GM23338 (cell line): ENCODE measurements at places on chromosomes 1 and 21. TPM values are rescaled to one million over a fixed set of nuclear protein-coding genes. Genes with fewer than 3 reads are reported as not detected.

DNA sequence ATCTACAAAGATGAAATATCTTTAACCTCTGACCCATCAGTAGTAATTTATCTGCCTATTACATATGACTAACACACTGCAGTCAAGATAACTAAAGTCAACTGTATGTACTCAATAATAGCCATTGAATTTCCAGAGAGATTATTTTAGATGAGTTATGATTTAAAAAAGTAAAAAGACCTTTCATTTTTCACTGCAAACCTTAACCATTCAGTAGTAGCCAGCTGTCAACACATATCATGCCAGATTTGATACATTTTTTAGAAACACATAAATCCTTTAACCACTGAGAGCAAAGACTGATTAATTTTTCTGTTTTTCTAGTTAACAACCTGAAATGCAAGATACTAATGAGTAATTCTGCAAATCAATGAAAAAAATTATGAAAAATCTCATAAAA lies 31.0 kb downstream of the PALMD start:
- no peak for DNase-seq

DNA sequence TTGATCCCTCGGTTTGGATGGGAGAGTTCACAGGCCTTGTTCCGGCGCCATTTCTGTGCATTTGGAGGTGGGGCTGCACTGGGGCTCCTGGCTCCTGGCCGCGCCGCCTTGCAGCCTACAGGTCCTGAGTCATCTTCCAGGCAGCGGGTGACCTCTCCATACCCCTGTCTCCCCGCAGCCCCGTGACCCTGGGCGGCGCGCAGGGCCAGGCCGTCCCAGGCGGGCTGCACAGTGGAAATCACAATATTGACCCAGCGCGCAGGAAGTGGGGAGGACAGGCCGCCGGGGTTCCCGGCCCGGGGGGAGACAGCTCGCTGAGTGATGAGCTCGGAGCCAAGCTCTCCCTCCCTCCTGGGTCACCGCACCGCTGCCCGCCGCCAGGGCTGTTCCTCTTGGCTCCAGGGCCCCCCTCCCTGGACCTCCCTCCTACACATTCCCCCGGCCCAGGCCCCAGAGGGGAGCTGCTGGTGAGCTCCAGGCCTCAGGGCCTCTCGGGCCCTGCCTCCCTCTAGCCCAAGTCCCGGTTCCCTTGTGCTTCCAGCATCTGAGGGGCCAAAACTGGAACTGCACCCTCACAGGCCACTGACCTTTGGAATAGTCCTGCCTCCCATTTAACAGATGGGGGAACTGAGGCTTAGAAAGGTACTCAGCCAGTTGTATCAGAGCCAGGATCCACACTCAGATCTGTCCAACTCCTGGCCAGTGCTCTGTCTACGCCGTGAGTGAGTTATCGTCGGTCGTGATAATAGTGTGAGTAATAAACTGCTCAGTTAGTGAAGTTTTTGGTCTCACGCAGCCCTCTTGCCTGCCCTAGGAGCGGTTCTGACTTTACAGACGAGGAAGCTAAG lies 142.9 kb upstream of the WNT4 start:
- DNase-seq: no peak

- DNase-seq: no peak
Observed at GRCh38 chr1:159122005-159122621, 45.5 kb upstream of the AIM2 start.

RGS8 gene
- 1.0 and 2.5 TPM in 2 replicates for total RNA-seq

DNA sequence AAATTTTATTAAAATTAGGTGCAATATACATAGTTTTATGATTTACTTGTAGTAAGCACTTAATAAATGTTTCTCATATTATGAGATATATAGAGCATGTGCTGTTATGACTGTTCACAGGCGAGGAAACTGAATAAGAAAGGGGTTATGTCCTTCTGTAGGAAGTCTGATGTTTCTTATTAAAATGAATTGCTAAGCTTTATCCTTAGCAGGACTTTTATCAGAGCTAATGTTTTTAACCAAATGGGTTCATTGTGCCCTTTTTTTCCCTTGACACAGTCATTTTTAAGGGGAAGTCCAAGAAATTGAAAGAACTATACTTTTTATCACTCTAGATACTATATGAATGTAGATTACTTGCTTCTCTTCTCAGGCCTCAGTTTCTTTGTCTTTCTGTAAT lies 285.2 kb downstream of the PTPRC start:
- DNase-seq: no peak

DNA sequence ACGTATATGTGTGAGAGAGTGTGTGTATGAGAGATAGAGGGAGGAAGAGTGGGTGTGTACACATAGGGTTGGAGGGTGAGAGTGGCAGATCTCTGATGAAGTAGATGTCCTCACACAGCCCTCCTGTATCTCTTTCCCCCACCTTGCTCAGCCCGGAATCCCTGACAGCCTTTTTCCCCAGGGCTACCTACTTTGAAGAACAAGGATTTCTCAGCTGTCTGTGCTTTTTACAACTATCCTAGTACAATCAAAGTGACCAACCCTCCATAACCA lies 29.1 kb upstream of the CADM3 start:
- DNase-seq: no peak

GRCh38 chr1:15952317-15953258 lies 23.3 kb downstream of the ZBTB17 start:
- DNase-seq: peak; percentile 13

DNA sequence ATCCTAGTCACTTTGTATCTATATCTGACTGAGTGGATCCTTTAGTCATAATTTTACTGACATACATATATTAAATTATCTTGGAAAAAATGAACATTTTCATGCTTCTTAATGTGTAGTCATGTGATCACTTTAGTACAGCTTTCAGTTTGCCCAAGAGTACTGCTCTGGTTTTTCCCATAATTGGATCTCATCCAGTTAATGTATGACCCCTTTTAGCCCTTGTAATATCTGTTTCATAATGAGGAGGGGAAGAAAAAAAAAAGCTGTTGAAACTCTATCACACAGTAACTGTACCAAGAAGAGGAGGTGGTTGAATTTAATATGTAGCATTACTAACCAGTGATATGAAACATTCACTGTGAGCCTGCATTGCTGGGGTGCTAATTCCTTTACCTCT lies 328.7 kb downstream of the PTPRC start:
- no peak for DNase-seq

CEP350 gene
- total RNA-seq: 36.8 and 50.3 TPM in 2 replicates

GRCh38 chr1:153849487-153850185 lies 73.1 kb downstream of the GATAD2B start:
- no peak for DNase-seq
